SIG-M5 (cell line): ENCODE measurements at places on chromosomes 5 and 9.

DNA sequence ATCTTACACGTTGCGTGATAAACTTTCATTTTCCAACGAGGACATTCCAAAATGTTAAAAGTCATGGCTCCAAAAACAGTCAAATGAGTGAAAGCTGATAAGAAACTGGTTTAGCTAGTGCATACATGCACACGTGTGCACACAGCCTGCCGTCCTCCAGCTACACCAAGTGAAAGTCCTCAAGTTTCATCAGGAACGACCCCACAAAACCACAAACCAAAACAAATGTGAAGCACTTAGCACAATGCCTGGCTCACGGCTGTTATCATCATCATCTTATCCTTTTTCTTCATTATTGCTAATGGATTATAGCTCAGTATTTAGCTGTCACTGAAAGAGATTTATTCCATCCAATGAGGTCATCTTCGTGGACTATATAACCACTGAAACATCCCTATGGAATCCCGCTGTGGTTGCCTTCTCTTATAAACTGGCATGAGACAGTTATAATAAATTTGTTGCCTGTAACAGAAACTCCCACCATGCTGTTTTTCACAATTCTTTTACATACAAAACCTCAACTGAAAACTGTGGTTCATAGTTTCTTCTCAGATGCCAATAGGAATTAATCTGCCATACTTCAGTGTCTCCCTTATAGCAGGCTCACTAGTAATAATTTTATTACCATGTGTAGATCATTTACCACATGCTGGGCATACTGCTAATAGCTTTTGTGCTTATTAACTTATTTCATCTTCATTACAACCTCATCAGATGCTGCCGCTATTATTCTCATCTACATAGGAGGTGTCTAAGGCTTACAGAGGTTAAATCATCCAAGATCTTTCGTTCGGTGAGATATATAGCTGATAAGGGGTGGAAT is 56.1 kb downstream of the SAXO1 start:
- DNase-seq = no peak

DNA sequence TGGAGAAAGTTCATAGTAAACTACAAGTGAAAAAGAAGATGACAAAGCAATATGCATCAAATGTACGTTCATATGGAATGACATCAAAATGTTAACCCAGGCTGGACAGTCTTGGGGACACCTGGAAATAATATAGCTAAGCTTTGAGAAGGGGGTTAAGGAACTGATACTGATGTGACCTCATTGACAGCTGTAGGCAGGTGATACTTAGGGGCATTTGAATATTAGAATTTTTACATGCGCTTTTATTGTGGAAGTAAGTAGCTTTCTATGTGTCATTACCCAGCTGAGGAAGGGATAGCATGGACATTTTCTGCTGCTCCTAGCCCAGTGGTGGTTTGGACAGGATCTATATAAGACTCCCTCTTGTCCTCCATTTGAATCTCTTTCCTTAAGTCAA is 299.7 kb downstream of the CWC27 start:
- no peak for DNase-seq

GRCh38 chr5:111134864-111135263 is 42.7 kb downstream of the WDR36 start:
- no peak for DNase-seq

DNA sequence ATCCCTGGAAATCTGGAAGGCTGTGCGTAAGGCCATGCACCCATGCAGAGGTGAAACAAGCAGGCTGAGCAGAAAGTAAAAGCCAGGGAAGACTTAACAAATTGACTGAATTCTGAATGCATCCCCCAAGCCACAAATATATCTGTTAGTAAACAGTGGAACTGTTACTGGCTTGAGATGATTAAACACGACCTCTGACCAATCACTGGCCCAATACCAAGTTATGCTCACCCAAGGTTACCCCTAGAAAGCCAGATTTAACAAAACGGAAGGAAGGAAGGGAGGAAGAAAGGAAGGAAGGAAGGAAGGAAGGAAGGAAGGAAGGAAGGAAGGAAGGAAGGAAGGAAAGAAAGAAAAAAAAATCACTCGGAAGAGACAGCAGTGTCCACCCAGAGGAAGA is 215.8 kb upstream of the CCNG1 start:
- DNase-seq = no peak

GRCh38 chr5:157596487-157596886 is 20.9 kb upstream of the ADAM19 start:
- DNase-seq = no peak

GRCh38 chr5:68848091-68848490 is 245.7 kb upstream of the SLC30A5 start:
- no peak for DNase-seq

GRCh38 chr9:110399983-110400382 is 62.3 kb upstream of the TXNDC8 start:
- no peak for DNase-seq

DNA sequence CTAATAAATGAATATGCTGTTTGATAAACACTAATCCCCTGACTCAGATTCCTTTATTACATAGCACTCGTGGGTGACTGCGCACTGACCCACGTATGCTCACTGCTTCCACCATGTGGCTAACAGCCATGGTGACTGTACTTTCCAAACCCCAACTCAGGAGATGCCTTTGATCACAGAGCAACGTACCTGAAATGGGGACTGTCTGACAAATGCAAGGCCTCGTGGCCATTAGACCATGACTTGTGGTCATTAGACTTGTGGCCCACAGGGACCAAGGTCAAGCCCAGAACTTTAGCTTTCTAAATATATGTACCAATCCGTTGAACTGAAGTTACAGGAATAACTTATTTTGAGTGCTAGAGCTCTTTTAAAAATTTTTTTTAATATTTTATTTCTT is 46.6 kb downstream of the CYFIP2 start:
- no peak for DNase-seq

GRCh38 chr5:74316064-74316603 is 324.4 kb downstream of the ENC1 start:
- no peak for DNase-seq

- DNase-seq = no peak
Measured at GRCh38 chr9:84140535-84141101, 160.0 kb downstream of the RMI1 start.

- no peak for DNase-seq
Measured at GRCh38 chr9:3401221-3401954, 124.4 kb downstream of the RFX3 start.

GRCh38 chr5:103006921-103007320 is 113.0 kb downstream of the GIN1 start:
- DNase-seq = no peak

GRCh38 chr9:114035221-114035844 is 42.8 kb downstream of the AMBP start:
- DNase-seq = no peak

DNA sequence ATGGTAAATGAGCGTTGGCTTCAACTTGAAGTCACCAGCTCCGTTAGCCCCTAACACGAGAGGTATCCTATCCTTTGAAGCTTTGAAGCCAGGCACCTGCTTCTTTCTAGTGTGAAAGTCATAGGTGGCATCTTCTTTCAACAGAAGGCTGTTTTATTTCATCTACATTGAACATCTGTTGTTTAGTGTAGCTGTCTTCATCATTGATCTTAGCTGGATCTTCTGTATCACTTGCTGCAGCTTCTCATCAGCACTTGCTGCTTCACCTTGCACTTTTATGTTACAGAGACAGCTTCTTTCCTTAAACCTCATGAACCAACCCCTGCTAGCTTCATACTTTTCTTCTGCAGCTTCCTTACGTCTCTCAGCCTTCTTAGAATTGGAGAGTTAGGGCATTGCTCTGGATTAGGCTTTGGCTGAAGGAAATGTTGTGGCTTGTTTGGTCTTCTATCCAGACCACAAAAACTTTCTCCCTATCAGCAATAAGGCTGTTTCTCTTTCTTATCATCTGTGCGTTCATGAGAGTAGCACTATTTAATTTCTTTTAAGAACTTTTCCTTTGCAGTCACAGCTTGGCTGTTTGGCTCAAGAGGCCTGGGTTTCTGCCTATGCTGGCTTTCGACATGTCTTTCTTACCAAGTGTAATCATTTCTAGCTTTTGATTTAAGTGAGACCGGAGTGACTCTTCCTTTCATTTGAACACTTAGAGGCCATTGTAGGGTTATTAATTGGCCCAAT is 47.2 kb downstream of the PCSK5 start:
- no peak for DNase-seq

DNA sequence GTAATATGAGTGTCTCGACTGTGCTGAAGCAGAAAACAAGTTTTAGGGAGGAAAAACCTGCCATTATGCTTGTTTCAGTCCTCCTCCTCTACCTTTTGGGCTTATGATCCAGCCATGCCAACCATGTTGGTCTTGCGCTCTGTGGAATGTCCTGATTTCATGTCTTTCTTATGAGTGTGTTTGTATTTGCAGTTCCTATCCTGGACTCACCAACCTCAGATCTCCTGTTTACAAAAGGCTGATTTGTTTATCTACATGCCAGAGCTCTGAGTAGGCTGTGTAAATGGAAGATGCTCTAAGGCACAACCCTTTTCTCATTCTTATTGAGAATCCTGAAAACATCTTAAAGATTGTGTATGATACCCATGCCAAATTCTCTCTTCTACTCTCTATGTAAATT is 138.6 kb downstream of the ARHGEF28 start:
- DNase-seq = no peak

GRCh38 chr5:53019320-53019719 is 30.2 kb downstream of the ITGA2 start:
- no peak for DNase-seq

- DNase-seq = no peak
Measured at GRCh38 chr5:79686799-79687198, 2.8 kb upstream of the CMYA5 start.

DNA sequence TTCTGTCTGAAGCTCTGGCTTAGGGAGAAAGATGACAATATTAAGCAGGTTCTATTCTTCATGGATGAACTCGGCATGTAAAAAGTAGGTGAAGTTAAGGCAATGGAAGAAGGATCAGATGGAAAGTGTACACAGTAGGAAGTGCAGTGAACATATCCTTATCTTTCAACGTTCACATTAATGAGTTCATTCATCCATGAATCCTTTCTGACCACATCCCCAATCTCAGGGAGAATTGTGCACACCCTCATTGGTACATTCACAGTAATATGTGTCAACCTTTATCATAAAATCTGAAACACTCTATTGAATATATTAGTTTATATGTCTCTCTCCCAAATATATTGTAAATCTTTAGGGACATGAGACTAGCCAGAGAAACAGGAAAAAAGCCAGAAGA is 5.5 kb downstream of the GIN1 start:
- DNase-seq = no peak

GRCh38 chr5:35974570-35974969 is 16.6 kb downstream of the UGT3A1 start:
- no peak for DNase-seq

GRCh38 chr5:14925326-14925725 is 53.7 kb upstream of the ANKH start:
- no peak for DNase-seq

- no peak for DNase-seq
Measured at GRCh38 chr9:125227761-125228160, 13.4 kb downstream of the HSPA5 start.

GRCh38 chr5:36423578-36424307 is 122.0 kb upstream of the RANBP3L start:
- DNase-seq = no peak

DNA sequence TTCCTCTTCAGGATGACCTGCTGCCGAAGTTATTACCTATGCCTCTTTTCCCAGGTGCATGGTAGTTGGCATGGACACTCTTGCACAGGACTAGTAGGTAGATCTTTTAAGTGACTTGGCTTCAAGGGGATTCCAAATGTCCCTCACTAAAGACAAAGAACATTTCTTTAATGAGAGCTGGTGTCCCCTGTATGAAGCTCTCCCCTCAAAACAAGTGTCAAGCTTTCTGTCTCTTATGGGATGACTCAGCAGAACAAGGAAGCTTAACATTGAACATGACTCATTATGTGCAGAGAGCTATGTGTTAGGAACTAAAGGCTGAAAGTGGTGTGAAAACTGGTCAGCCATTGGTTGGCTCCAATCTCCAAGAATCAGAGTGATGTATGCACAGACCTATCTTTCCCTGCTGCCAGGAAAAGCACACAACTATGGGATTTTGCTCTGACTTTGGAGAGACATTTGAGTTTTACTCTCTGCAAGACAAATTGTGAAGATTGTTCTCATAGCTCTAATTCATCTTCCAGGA is 120.5 kb downstream of the PRDM6 start:
- DNase-seq = no peak

GRCh38 chr5:122434205-122434970 is 122.4 kb downstream of the SNCAIP start:
- no peak for DNase-seq

DNA sequence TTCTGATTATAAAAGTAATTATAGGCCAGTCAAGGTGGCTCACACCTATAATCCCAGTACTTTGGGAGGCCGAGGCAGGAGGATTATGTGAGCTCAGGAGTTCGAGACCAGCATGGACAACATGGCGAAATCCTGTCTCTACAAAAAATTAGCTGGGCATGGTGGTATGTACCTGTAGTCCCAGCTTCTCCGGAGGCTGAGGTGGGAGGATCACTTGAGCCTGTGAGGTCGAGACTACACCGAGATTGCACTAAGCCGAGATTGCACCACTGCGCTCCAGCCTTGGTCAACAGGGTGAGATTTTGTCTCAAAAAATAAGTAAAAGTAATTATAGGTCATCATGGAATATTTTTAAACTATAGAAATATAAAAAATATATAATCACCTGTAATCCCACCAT is 18.1 kb downstream of the IRF1 start:
- DNase-seq = no peak

GRCh38 chr9:38357350-38358114 is 35.0 kb upstream of the ALDH1B1 start:
- DNase-seq = no peak

DNA sequence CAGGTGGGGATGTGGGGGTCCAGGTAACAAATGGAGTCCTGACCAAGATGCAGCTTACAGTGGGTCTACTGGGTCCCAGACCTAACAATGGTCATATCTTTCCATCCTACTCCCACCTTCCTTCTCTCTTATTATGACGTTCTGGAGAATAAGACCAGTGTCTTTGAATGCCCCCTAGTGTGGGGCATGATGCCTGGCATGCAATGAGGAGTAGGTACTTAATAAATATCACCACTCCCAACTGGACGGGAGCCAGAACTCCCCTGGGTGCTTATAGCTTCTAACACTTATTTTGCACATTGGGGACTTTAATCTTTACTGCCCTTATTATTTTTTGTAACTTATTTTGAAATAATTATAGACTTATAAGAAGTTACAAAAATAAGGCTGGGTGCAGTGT is 98.2 kb downstream of the NDFIP1 start:
- DNase-seq = no peak

- DNase-seq = no peak
Measured at GRCh38 chr5:104998572-104998971, 1436.0 kb upstream of the NUDT12 start.

- no peak for DNase-seq
Measured at GRCh38 chr5:33275921-33276627, 164.7 kb upstream of the TARS1 start.

GRCh38 chr9:19424176-19424779 is 15.5 kb downstream of the ACER2 start:
- DNase-seq = no peak
